ENCODE measurements at places on chromosomes 2 and 18.

- no peak for DNase-seq
Measured at GRCh38 chr2:168003876-168004275, 243.5 kb downstream of the STK39 start.

DNA sequence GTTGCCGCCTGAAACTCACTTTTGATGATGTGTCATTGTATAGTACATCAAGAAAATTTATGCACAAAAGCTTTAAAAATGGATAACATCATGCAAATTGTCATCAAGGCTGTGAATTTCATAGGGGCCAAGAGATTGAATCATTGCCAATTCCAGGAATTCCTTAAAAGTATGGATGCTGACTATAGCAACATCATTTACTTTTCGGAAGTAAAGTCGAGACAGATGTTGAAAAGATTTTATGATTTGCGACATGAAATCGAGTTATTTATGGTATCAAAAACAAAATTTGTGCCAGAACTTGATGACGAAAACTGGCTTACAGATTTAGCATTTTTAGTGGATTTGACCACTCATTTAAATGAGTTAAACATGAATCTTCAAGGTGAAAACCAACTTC is 56.3 kb downstream of the ASB1 start:
- no peak for DNase-seq

DNA sequence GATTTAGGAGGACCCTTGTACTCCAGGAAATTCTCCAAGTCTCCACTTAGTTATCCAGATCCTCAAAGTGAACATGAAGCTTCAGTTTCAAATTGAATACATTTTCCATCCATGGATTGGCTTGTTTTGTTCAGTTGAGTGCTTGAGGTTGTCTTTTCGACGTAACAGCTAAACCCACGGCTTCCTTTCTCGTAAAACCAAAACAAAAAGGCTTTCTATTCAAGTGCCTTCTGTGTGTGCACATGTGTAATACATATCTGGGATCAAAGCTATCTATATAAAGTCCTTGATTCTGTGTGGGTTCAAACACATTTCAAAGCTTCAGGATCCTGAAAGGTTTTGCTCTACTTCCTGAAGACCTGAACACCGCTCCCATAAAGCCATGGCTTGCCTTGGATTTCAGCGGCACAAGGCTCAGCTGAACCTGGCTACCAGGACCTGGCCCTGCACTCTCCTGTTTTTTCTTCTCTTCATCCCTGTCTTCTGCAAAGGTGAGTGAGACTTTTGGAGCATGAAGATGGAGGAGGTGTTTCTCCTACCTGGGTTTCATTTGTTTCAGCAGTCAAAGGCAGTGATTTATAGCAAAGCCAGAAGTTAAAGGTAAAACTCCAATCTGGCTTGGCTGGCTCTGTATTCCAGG is at the start of gene CTLA4:
CTLA4 (plus strand) TSS at position 211 of the 640 bp plus-strand sequence; CDS start at position 383, 172 bp downstream.
- DNase-seq = no peak

DNA sequence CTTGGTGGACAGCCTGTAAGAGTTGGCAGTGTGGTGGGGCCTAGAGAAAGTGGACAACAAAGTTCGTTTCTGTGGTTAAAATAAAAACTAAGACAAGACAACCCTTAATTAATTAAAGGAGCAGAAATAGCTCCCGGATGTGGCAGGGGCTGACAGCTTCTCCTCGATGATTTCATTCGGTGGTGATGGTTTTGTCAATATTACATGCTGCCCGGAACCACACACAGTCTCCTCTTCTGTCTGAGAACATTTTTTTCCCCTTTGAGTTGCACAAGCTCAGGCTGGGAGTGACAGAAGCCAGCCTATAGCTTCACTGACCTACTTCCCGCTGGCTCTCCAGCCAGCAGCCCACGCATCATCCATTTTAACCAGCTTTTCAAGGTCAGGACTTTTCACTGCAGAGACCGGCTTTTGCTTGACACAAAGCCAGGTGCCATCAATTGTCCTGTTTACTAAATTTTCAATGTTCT is 378.8 kb downstream of the SLC4A3 start:
- no peak for DNase-seq

- DNase-seq = peak; percentile 73
Measured at GRCh38 chr2:96485350-96485749, 19.8 kb downstream of the NEURL3 start.

GRCh38 chr2:60028849-60029565 is 524.4 kb downstream of the BCL11A start:
- no peak for DNase-seq

DNA sequence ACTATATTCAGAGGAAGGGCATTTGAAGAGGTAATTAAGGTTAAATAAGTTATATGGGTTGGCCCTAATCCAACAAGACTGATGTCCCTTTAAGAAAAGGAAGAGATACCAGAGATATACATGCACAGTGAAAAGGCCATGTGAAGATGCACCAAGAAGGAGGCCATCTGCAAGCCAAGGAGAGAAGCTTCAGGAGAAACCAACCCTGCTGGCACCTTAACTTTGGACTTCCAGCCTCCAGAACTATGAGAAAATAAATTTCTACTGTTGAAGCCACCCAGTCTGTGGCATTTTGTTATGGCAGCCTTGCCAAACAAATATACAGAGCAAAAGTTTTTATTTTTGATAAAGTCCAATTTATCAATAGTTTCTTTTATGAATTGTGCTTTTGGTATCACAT is 51.0 kb downstream of the MAP4K3 start:
- DNase-seq = no peak

GRCh38 chr2:237885931-237886684 is 26.7 kb downstream of the RAMP1 start:
- no peak for DNase-seq

DNA sequence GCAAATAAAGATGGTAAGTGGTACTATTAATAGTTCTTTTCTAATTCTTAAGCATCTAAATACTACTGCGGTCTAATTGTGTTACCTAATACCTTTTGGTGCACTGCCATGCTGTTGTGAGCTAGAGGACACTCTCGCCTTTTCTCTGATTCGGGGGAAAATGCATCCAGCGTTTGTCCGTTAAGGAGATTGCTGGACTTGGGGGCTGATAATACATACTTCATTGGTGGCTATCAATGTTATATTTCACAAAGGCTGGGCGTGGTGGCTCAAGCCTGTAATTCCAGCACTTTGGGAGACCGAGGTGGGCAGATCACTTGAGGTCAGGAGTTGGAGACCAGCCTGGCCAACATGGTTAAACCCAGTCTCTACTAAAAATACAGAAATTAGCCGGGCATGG is 141.7 kb upstream of the TWIST2 start:
- DNase-seq = no peak

GRCh38 chr2:240931319-240931949 is 25.3 kb downstream of the CROCC2 start:
- DNase-seq = no peak

DNA sequence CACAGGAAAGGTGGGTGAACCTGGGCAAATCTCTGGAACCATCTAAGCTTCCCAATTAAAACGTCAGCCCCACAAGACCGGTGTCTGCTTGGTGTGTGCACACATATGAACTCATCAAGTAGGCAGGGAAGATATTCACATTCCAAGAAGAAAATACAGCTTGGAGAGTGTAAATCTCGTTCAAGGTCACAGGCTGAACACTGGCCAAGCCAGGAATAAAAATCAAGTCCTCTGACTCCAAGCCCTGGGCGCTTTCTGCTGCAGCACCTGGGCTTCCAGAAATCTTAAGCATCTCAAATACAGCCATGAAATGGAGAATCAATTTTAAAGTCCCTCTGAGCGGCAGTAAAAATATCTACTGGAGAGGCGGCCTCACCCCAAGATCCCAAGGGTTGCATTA is 150.9 kb downstream of the TWIST2 start:
- no peak for DNase-seq

GRCh38 chr2:41955316-41956043 is 92.3 kb upstream of the PKDCC start:
- no peak for DNase-seq

DNA sequence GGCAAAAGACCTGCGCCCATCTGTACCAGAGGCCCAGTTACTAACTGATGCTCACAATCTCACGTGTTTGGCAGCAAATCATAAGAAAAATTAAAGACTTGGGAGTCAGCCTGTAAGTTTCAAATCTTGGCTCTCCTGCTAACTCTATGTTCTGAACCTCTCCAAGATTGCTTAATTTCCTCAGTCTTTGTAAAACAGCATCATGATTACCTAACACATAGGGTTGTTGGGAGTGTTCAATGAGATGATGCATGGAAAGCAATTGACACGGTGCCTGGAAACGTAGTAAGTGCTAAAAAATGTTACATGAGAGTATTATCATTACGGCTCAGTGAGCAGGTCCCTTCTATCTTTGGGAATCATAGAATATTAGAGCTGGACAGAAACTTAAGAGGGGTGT is 497.6 kb upstream of the TCF4 start:
- DNase-seq = no peak

- no peak for DNase-seq
Measured at GRCh38 chr2:239189711-239190131, 211.1 kb downstream of the HDAC4 start.

DNA sequence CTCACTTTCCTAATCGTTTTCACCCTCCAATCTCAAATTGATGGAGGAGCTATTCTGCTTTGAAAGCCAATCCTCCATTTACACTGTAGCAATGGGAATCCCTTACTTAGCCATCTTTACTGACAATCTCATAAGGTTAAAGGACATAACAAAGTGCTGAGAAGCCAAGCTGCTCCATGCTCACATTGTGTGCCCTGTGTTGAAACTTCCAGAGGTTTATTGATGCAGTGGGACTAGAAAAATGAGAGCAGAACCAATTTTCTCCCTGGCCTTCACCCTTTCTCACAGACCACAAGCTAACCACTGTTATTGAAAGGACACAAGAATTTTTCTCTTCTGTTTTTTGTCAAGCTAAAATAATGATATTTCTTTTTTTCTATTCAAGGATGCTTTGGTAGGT is 63.8 kb downstream of the CSRNP3 start:
- DNase-seq = no peak

DNA sequence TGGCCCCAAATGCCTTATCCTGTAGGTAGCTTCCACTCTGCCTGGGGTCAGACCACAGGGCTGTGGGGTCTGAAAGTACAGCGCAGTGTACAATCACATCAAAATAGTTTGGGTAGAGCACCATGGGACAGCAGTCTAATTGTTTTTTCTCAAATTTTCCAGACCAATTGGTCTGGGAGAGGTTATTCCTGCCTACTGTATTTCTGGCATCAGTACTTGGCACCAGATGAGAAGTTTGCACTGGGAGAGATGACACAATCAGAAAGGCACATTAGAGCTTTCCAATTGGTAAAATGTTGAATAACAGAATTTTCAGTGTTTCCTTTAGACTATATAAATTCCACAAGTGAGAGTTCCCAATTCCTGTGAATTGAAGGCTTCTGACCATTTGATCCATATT is 30.9 kb upstream of the LRRTM1 start:
- no peak for DNase-seq

DNA sequence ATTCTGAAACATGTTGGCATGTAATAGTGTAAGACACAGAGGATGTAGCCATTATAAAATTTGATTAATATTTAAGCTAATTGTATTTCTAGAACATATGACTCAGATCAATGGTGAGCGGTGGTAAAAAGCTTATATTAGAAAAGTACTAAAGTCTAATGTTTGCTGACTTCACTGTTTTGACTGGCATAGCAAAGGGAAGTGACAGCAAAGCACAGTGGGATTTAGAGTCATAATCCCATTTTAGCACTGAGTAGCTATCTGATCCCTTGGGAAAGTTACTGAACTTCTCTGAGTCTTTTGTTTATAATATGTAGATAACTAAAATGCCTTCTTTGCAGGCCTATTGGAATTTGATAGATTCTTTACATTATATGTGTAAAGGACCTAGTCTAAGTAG is 60.4 kb downstream of the KIAA1328 start:
- DNase-seq = no peak

DNA sequence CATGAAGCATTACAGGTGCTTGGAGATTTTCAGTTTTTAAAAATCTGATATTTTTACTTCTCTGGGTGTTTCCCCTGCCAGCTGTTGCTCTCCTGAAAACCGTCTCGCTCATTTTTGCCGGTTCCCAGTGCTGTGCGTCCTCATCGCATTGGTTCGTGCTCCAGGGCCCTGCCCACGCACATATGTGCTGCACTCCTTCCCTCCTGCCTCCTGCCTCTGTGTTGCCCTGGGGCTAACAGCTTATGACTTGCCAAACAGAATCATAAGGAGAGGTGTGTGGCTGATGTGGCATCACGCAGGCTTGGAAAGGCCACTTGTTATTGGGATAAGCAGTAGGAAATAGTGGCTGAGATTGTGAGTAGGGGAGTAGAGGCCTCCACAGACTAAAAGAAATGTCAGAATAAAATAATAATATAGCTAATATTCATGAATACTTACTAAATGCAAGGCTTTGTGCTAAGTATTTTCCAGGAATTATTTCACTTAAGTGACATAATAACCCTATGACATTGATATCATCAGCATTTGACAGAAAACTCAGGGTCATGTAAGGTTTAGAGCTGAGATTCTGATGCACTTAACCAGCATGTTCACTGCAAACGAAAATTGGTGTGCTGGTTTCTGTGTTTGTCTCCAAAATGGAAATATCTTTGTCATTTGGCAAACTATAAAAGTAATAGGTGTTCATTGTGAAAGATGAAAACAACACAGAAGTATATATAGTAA is 53.5 kb downstream of the SLC4A1AP start:
- no peak for DNase-seq

- DNase-seq = no peak
Measured at GRCh38 chr2:231341100-231341499, 54.4 kb upstream of the B3GNT7 start.

DNA sequence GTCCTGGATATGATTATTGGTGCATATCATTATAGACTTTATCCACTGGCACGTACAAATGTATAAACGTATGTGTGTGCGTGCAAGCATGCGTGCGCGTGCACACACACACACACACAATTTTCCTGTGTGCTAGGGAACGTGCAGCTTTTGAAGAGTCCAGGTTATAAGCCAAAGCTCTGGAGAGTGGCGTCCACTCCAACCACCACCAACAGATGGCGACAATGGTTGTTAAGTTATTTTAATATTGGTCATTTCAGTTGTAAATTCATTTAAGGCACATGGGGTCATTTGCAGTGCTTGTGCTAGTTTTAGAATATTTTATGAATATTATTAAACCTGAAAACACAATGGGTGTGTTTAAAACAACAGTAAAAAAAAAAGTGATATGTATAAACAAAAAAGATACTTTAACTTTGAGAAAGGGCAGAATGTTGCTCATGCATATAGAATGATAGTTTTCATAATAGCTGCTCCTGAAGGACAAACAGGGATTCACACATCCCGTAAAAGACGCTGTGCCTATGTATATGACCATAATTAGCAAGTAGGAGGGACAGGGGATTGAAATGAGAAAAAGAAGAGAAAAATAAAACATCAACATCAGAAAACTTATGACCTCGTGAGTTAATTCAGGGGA is 124.2 kb upstream of the ITGB6 start:
- peak; percentile 28 for DNase-seq

DNA sequence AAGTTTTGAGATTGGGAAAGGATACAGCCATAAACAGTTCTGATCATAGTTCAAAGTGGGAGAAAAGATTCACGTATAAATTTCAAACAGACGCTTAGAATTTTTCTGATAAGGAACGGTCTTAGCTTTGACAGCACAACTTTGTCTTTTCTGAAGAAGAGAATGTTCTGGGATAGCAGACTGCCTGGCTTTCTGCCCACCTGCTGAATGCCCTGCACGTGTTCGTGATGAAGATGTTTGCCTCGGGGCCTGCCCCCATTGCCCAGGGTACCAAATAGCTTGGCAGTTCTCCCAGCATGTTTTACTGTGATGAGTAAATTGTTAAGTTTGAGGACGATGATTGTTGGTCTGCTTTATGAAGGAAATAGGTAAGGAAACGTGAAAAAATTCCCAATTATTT is 4.6 kb downstream of the MRPL33 start:
- peak; percentile 46 for DNase-seq

GRCh38 chr2:85541753-85542457 is 2.9 kb downstream of the MAT2A start:
- DNase-seq = no peak

GRCh38 chr18:26322890-26323653 is 96.8 kb downstream of the TAF4B start:
- no peak for DNase-seq

Measured in LoVo (cell line).